Activated effector memory CD4-positive, alpha-beta T cell treated with anti-CD3 and anti-CD28 coated beads, Interleukin-2, amount 50 U/mL, for 16 hours (primary cell): ENCODE measurements at places on chromosomes 2 and 18.
A peak's percentile ranks its signal among the peaks of the same experiment; 100 is the strongest.

DNA sequence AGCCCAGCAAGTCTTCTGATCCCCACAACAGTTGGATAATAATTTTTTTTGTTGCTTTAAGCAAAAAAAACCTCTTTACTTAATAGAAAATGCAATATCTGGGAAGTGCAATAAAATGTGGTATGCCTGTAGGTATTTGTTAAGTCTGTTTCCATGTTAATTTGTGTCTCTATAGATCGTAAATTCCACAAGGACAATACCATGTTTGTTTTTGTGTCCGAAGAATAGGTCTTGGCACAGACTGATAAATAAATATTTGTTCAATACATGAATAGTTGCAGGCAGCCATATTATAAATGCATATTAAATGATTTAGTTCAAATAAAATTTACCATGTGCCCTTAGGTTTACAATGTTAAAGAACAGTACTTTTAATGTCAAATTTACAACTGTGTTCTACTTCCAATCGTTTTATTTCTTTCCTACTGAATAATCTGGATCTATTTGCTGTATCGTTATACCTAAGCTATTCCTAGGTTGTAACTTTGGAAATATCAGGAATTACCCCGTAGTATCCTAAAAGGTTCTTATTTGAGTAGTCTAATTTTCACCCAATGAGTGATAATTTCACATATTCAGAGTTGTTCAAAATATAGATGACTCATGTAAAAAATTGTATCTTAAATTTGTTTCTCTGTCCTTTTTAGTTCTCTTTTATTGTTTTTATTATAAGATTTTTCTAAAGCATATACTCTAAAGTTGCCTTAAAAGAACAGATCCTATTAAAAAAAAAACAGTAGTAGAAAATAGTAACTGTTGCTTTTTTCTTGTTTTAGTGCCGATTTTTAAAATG is 151.8 kb downstream of the EHBP1 start:
- no peak for DNase-seq

DNA sequence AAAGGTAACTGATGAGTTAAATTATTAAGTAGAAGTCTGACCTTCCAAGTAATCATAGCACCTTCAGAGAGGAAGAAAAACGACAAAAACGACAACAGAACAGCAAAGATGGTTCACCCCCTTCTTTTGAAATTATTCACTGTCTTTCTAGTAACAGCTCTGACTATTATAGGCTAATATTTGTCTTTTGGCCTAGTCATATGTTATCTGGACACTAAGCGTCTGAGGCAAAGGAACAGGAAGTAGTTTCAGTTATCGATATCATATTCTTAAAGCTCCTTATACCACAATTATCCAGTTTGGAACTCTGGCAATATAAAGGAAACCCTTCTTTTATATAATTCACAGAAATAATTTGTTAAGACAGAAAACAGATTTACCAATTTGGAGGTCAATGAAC is 27.6 kb upstream of the SLC40A1 start:
- no peak for DNase-seq

- no peak for DNase-seq
These were observed 64.3 kb upstream of the MSTN start for GRCh38 chr2:190126798-190127197.

- DNase-seq: peak; percentile 85
These were observed 7.0 kb upstream of the EPG5 start for GRCh38 chr18:45974088-45974536.

DNA sequence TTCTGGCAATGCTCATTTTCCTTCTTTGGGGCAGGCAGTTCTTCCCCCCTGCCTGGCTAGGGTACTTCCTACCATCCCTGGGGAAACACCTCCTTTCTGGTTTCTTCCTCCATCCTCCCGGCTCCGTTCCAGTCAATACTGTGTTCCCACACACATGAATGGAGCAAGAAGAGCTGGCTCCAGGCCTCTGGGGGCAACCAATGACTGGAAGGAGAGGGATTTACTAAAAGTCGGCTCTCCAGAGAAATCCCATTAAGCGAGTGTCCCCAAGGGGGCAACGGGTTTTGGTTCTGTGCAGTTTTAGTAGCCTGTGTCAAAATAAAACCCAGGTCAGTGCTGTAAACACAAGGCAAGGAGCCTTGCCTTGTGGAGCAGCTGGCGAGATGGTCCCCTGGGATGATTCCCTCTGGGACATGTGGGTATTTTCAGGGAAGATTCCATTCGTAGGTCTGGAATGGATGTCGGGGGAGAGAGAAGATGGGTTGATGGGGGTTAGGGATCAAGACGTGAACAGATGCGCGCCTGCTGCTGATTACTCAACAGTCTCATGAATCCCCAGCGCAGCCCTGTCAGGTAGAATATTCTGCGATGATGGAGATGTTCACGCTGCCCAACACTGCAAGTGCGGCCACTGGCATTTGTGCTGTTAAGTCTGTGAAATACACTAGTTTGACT is 32.0 kb downstream of the EMILIN2 start:
- DNase-seq: peak; percentile 39

- DNase-seq: no peak
These were observed 58.6 kb upstream of the CHAC2 start for GRCh38 chr2:53708988-53709387.

DNA sequence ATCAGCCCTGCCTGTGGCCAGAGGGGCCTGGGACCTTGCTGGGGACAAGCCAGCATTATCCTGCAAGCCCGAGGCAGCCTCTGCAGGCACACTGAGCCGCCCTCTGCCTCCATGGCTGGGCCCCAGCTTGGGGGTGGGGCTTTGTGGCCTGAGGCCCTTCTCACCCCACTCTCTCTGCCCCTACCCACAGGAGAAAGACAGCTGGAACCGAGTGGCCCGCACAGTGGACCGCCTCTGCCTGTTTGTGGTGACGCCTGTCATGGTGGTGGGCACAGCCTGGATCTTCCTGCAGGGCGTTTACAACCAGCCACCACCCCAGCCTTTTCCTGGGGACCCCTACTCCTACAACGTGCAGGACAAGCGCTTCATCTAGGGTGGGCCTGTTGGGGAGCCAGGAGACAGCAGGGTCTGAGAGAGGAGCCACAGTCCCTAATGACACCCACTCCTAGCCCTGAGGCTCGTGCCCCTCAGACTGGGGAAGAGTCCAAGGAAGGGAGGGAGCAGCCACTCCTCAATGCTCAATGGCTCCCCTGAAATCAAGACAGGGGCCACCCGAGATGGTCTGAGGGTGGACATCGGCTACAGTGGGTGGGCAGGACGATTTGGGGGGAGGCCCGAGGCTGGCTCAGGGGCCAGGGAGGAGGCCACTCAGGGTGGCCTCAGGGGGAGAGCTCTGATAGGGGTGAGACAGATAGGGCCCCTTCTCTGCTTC is 4.4 kb upstream of the CHRNG start:
- no peak for DNase-seq

DNA sequence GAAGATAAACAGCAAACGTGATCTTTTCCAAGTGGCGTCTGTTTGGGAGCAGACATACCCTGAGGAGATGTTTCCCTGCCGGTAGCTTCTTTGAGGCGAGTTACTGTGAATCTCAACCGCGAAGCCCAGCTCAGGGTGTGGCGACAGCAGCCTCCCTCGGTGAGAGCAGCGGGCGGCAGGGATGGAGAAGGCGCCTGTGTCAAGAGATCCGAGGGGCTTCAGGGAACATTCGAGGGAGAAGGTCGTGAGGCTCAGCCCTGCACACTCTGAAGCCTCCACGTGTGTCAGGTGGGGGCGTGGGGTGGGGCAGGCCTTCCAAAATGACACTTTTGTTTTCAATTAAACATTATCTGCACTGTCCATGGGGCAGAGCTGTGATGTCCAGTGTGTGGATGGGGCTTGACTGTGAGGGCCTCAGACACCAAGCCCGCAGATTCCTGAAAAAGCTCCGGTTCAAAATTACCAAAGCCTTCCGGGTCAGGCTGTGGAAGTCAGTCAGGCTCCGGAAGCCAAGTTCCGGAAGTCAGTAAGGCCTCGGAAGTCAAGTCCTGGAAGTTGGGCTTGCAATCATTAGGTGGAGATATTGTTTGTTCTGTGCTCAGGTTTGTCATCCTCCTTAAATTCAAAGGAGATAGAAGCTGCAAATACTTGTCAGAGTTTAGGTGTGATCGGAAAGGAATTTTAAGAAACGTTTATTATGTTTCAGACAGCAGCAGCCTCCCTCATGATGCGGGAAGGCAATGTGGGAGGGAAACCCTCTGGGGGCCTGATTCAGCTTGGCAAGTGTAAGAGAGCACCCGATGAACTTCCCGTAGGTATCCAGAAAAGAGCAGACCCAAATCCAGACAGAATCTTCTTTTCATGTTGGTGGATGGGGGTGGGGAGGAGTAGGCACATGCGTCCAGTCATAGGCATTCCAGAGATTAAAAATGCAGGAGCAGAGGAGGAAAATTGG is 20.7 kb downstream of the SMIM21 start:
- no peak for DNase-seq

DNA sequence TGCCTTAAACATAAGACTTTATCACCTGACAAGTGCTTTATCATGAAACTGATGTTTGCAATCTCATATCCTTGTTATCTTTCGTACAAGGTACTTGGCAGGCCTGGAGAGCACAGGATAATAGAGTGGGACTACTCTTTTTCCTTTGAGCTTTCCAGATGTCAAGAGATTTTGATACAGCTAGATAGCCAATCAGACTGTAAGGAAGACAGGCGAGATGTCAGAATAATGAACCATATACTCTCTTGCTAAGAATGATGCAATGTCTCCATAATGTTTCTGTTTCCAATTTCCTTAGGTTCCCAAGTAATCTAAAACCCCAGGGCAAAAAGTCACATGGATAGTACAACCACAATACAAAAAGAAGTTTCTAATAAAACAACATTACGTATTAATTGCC is 313.1 kb downstream of the PDE11A start:
- no peak for DNase-seq

DNA sequence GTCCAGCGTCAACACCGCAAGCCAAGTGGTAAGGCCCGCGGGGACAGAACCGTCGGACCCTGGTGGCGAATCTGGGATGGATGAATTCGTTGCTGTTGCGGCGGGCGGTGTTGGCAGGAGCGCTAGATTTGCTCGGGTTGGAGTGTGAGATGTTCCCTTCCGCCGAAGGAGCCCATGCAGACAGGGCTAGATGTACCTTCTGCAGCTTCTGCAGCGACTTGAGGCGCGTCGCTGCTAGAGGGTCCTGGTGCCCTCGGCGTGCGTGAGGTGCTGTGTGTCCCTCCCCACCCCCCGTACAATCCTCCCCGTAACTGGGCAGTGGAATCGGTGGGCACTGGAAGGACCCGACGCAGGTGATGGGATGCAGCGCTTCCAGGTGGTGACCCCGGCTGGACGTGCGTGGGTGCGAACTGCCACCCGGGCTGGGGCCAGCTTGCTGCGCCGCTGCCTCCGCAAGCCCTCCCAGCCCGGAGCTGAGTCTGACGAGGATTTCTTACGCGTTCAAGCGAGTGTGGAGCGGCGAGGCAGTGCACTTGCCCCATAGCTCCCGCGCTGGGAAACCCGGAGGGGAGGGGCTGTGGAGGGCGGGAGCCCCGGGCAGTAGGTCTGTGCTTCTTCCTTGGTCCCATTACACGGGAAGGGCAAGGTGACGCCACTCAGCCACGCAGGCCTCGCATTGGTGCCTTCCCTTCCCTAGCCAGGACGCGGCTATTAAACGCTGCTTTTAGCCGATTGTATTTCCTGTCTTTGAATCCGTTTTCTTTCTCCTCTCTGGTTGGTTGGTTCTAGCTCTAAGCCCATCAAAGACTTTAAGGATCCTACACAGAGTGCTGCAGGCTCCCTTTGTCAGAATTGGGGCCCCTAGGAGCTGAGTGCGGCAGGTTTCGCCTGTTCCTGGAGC is 34.2 kb downstream of the CHRNA1 start:
- peak; percentile 80 for DNase-seq

DNA sequence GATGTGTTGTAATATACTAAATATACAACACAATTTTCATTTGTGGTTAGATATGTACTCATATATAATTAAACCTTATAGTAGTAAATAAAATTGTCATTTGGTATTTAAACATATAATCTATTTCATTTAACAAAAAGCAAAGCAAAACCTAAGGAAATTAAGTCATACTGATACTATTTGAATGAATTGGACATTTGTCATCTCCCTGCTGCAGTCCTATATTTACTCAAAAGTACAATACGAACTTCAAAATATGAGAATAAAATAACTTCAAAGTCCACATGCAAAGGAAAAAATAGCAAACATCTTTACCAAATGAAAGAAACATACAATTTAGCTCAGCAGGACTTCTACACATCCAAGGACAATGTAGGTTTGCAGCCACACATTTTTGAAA is 11.8 kb upstream of the HAT1 start:
- DNase-seq: no peak

DNA sequence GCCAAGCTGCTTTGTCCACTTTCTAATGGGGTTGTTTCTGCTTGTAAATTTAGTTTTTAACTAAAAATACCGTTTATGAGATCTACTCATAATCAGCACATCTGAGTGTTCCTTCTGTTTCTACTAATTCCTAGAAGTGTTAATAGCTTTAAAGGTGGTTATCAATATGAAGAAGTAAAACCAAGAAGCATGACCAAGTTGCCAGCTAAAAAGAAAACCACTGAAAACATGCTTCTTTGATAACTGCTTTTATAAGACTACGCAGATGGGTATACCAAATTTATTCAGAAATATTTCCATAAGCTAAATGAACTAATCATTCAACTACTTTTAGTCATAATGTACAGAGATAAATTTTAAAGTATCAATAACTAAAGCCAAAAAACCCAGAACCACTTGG is 101.8 kb downstream of the C2orf74 start:
- no peak for DNase-seq

DNA sequence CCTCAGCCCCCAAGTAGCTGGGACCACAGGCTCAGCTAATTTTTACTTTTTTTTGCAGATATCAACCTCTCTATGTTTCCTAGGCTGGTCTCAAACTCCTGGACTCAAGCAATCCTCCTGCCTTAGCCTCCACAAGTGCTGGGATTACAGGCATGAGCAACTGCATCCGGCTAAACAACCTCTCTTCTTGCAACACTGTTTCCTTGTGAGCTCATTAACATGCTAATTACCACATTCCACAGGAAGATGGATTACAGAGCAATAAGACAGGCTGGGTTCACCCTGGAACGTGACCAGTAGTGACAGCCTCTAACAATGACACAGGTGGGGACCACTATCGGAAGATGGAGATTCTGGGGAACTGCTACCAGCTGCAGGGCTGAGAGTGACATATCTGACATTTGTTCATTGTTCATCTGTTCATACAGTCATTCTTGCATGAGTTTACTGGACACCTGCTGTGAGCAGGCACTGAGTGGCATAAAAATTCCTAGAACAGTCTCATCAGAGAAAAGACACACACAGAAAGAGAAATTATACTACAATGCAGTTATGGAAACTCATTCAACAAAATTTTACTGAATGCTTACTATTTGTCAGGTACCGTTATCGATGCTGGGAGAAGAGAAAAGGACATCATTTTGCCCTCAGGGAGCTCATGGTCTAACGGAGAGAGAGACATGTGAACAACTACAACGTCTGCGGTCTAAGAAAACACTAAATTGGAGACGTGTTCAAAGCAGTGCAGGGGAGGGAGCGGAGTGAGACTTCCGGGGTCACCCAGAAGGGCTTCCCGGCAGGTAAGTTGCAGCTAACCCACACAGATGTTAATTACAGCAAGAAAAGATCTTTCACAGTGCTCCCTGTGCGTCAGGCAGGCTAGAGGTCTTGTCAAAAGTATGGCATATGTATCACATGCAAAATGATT is 37.6 kb downstream of the PROC start:
- peak; percentile 68 for DNase-seq

- no peak for DNase-seq
These were observed 37.6 kb downstream of the CDH7 start for GRCh38 chr18:65788373-65788772.

- no peak for DNase-seq
These were observed 33.2 kb downstream of the ANKRD29 start for GRCh38 chr18:23629444-23629946.

GRCh38 chr18:9437021-9437437 is 38.3 kb upstream of the RALBP1 start:
- no peak for DNase-seq
